ENCODE measurements at places on chromosomes 16 and 17. TPM values are rescaled to one million over a fixed set of nuclear protein-coding genes. Genes with fewer than 3 reads are reported as not detected.

DNASE1L2 gene
- 2.5 TPM for total RNA-seq

BBS2 gene
- 48.7 TPM for total RNA-seq

HAP1 gene
- total RNA-seq: 12.8 TPM

EVPLL gene
- total RNA-seq: 0.09 TPM

BMERB1 gene
- total RNA-seq: 71.1 TPM

PNMT gene
- 0.62 TPM for total RNA-seq

TNFSF13 gene
- 1.6 TPM for total RNA-seq

RBFOX1 gene
- total RNA-seq: 77.7 TPM

EVPL gene
- 0.05 TPM for total RNA-seq
